ENCODE measurements at places on chromosomes 13 and 19.

- no peak for DNase-seq
Observed at GRCh38 chr13:66751691-66752090, 478.4 kb downstream of the PCDH9 start.

GRCh38 chr13:37202264-37202663, 96.8 kb upstream of the CSNK1A1L start:
- no peak for DNase-seq

GRCh38 chr13:98273067-98273823, 96.2 kb upstream of the RNF113B start:
- no peak for DNase-seq

- no peak for DNase-seq
Observed at GRCh38 chr13:108273429-108274118, 4.1 kb downstream of the TNFSF13B start.

DNA sequence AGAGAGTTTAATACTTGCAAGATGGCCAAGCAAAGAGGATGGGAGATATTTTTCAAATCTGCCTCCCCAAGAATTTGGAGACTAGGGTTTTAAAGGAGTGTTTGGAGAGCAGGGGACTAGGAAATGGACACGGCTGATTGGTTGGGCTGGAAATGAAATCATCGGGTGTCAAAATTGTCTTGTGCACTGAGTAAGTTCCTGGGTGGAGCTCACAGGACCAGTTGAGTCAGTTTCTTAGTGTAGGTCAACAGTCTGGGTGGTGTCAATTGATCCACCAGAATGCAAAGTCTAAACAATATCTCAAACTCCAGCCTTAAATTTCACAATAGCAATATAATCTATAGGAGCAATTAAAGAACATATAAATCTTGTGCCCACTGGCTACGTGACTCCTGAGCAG, 23.0 kb upstream of the CEACAM4 start:
- no peak for DNase-seq
